ENCODE measurements at places on chromosomes 3 and 15. TPM values are rescaled to one million over a fixed set of nuclear protein-coding genes. Genes with fewer than 3 reads are reported as not detected.

The COPG1 gene
- 203 TPM for total RNA-seq

The RTP4 gene
- total RNA-seq: 3.8 TPM

The GOLGA8K gene
- 4.0 TPM for total RNA-seq

The CYP8B1 gene
- total RNA-seq: 0.14 TPM

The SLC35A5 gene
- total RNA-seq: 18.0 TPM

- peaks cover 18% of the 10 kb centered on the region for H3K4me1 ChIP-seq
- H3K4me3 ChIP-seq: no peak overlapping the region
- no peak overlapping the region for H3K27ac ChIP-seq
- H3K36me3 ChIP-seq: no peaks in the 10 kb centered on the region
- DNase-seq: no peak
- H3K27me3 ChIP-seq: peaks cover 20% of the 10 kb centered on the region
Observed at GRCh38 chr3:125163739-125164601, 48.6 kb downstream of the SLC12A8 start.

GRCh38 chr3:36881735-36882134, 63.1 kb downstream of the TRANK1 start:
- no peak overlapping the region for H3K4me3 ChIP-seq
- no peak for DNase-seq
- H3K27me3 ChIP-seq: no peaks in the 10 kb centered on the region
- no peaks in the 10 kb centered on the region for H3K36me3 ChIP-seq

DNA sequence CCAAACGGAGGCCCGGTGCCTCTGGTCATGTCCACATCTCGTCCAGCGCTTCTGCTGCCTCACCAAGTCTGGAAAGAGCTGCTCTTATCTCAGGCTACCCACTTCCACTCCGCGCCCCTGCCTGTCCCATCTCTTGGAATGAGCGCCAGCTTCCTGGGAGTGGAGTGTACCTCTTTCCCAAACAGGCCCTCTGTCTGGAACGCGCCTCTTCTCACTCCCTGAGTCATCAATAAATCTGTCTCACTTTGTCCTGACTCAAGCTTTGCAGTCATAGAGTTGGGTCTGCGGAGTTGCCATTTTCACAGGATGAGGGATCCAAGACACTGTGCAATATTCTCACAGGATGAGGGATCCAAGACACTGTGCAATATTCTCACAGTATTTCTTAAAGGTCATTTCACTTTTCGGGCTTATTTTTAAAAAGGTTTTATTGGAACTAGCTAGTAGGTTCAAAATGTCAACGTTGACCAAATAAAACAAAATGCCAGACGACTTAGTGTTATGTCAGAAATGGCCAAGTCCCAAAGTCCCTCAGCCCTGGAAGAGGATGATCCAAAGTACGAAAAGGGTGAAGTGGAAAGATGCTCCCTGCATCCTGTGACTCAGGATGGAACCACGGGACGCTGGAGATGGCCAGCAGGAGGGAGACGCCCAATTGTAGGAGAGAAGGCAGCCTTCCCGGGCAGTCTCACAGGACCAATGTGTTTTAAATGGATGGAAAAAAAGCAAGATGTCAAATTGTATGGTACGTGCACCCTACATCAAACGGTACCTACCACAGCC, 81.1 kb downstream of the CHSY1 start:
- no peak overlapping the region for H3K4me3 ChIP-seq
- DNase-seq: no peak
- peaks cover 24% of the 10 kb centered on the region for H3K36me3 ChIP-seq
- no peak overlapping the region for H3K27ac ChIP-seq

- H3K27ac ChIP-seq: no peak overlapping the region
- peaks cover 6% of the 10 kb centered on the region for H3K4me1 ChIP-seq
- H3K27me3 ChIP-seq: no peaks in the 10 kb centered on the region
- no peaks in the 10 kb centered on the region for H3K36me3 ChIP-seq
Observed at GRCh38 chr15:92142242-92143232, 251.1 kb upstream of the ST8SIA2 start.

DNA sequence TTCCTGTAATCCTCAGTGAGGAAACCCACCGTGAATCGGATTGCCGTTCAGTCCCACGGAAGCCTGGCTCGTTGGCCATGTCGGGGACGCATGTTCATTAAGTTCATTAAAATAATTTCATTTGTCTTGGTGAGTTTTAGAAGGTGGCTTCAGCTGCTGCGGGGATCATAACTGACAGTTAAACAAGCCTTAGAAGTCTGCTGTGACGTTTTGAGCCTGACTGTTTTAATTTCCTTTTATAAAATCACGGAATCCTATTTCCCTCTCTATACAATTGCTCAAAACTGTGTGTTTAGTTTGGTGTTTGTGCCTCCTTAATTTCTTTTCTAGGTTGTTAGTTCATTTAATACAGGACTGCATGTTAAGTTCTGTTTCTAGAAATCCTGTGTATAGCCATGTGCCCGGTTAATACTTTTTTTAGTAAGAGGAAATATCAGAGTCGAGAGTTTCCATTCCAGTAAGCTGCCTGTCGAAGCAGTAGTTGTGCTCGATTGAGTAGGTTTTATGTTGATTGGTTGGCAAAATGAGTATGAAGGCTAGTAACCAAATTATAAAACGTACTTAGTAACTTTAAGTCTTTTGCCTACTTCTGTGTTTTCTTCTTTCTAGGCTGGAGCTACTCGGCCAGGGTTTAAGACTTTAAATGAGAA, 705 bp downstream of the NIPA2 start:
- peak overlapping the region; percentile 90 for H3K27ac ChIP-seq
- H3K4me1 ChIP-seq: peaks cover 22% of the 10 kb centered on the region
- H3K27me3 ChIP-seq: no peaks in the 10 kb centered on the region
- DNase-seq: no peak
- peaks cover 10% of the 10 kb centered on the region for H3K36me3 ChIP-seq

DNA sequence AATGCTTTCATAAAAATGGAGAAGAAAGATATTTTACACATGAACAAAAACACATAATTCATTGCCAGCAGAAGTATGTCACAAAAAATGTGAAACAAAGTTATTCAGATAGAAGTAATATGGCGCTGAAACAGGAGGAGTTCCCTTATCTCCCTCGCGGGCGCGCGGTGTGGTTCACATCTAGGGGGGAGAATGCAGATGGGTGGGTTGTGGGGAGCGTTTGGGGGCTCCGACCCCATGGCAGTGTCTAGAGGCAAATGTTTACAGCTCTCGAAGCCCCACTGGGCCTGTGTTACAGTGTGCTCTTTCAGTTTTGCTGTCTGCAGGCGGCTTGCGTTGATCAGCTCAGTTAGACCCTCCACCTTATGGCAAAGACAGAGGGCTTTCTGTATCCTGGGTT, 297.5 kb downstream of the CGGBP1 start:
- no peak overlapping the region for H3K4me3 ChIP-seq
- H3K27ac ChIP-seq: no peak overlapping the region
- H3K27me3 ChIP-seq: peaks cover 1% of the 10 kb centered on the region

- no peaks in the 10 kb centered on the region for H3K4me1 ChIP-seq
- no peak overlapping the region for H3K27ac ChIP-seq
- no peak for DNase-seq
- no peaks in the 10 kb centered on the region for H3K27me3 ChIP-seq
- H3K36me3 ChIP-seq: peaks cover 15% of the 10 kb centered on the region
- H3K4me3 ChIP-seq: no peak overlapping the region
Observed at GRCh38 chr3:177633671-177634207, 436.5 kb upstream of the TBL1XR1 start.

- H3K36me3 ChIP-seq: no peaks in the 10 kb centered on the region
- no peak overlapping the region for H3K4me3 ChIP-seq
- H3K4me1 ChIP-seq: no peaks in the 10 kb centered on the region
- no peak overlapping the region for H3K27ac ChIP-seq
- DNase-seq: no peak
Observed at GRCh38 chr3:98730886-98731537, 32.1 kb upstream of the ST3GAL6 start.
